ENCODE measurements at places on chromosomes 1 and 21.

DNA sequence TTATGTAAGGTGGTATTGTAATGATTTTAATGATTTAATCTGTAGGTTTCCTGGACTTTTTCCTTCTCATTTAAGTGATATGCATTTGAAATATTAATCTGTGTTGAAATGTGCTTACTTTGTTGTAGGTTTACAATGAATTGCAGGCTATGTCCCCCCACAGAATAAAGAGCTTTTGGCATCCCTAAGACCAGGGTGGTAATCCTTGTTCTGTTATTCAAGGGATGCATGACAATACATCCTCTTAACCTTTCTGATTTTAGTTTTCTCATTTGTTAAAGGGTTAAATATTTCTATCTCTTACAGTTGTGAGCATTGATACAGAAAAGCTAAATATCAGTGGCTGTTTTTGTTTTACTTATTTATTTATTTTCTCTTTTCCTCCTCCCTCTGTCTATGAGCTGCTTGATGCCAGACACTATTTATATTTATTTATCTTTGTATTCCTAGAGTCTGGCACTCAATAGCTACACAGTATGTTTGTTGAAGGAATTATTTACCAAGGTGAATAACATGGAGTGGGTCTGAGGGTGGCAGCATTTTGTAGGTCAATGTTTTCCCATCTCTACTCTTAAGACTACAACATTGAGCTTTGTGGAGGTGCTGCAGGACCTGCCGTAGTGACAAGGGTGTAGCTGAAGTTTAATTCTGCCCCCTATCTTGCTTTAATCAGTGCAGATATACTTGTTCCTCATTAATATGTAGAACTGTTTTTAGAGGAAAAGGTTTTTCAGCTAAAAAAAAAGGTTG is 19.9 kb upstream of the ADGRL2 start:
- no peak for DNase-seq

DNA sequence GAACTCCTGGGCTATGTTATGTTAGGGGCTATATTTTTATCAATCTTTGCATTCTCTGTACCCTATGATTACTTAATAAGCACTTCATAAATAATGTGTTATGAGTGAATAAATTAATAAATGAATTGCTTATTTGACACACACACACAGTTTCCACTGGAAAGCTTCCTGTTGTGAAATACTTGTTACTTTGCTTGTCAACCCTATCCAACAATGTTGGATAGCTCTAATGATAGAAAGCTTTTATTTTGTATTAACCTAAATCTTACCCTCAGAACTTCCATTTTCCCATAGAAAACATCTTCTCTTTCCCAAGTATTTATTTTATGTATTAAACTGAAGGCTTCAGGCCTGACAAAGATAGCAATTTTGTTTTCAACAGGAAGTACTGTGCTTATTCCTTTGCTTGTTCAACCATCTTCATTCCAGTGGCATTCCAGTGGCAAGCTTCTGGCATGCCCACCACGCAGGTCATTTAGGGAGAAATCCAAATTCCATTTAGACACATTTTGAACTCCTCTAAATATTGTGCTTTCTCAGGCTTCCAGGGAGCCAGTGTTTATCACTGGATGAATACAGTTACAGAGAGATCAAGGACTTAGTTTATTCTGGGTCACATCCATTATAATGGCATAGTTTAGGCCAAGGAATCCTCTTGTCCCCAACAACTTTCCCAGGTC is 134.4 kb downstream of the TGFB2 start:
- peak; percentile 90 for DNase-seq

GRCh38 chr1:84403347-84403746 is 5.1 kb downstream of the DNASE2B start:
- no peak for DNase-seq

GRCh38 chr1:210438928-210439841 is 110.5 kb downstream of the HHAT start:
- DNase-seq = peak; percentile 100

GRCh38 chr1:13775459-13775858 is 75.5 kb downstream of the PRDM2 start:
- no peak for DNase-seq

DNA sequence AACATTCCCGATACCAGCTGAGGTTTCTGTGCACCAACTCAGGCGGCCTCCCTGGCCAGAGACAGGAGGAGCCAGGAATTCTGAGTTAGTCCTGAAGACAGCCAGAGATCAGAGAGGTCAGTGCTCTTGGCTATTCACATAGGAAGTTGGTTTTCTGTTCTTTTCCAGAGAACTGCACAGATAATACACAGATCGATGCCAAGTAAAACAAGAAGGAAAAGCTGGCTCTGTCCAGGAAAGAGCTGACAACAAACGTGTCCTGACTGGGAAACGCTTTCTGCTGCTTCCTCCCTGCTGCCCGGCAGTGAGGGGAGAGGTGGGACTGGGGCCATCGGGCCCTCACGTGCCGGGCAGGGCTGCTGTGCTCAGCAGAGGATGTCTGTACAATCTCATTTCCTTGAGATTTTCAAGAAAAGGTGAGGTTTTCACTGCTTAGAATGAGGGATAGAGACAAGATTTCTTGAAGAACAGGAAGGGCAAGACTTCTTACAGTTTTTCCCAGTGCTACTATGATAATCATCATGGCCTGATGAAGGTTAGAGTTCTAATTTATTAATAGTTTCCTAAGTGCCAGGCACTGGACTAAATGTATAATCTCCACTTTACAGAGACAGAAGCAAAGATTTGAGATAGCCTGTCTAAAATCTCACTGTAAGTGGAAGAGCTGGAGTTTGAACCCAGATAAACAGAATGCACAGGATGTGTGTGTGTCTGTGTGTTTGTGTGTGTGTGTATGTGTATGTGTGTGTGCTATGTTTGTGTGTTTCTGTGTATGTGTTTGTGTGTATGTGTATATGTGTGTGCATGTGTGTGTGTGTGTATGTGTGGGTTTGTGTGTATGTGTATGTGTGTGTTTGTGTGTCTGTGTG is 211.0 kb upstream of the RAB4A start:
- no peak for DNase-seq

DNA sequence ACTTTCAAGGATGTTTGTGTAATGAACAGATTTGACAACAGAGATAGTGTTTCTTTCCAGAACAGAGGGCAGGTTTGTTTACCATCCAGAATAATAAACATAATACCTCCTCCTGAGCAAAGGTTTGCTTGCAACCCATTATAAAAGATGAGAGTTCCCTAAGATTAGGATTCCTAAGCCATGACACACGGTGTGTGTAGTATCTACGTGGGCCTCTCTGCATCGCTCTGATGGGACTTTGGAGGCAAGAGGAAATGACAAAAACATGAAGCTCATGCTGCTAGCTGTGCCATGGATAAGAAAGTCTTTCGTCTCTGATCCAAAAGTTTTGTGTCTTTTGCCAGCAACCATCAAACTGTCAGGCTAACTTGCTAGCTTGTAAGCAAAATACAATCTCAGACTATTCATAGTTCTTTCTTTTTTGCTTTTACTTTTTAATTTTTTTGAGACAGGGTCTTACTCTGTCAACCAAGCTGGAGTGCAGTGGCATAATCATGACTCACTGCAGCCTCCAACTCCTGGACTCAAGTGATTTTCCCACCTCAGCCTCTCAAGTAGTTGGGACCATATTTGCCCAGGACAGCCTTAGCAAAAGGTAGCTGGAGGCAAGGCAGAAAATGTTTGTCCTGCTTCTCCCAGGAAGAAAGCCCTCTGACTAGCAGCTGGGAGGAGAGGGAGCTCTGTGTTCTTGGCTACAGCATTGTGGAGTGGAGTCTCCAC is 81.1 kb downstream of the LHX4 start:
- DNase-seq = no peak
